Suppressor macrophage treated with lipopolysaccharide for 1 hour (primary cell): ENCODE measurements at places on chromosomes 2 and 18.
A peak's percentile ranks its signal among the peaks of the same experiment; 100 is the strongest.

GRCh38 chr2:20483194-20483895, 36.5 kb downstream of the RHOB start:
- no peak for DNase-seq

- peak; percentile 50 for DNase-seq
These were observed 38.9 kb downstream of the CTAGE1 start for GRCh38 chr18:22378672-22379282.

DNA sequence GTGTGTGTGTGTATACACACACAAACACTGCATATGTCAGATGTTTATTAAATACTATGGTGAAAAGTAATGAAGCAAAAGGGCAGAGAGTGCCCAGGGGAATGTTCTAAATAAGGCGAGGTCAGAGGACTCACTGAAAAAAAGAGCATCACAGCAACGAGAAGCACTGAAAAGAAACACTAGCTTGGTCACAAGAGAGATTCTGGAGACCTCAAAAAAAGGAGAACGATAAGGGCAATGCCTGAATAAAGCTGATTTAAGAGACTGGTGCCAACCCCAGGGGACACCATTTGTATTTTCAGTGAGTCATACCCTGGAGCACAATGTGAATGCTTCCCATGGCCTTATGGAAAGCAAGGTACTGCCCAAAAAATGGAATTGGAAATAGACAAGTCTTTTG, 14.5 kb downstream of the SLC40A1 start:
- no peak for DNase-seq

- no peak for DNase-seq
These were observed 145.9 kb upstream of the LHCGR start for GRCh38 chr2:48901416-48901815.

DNA sequence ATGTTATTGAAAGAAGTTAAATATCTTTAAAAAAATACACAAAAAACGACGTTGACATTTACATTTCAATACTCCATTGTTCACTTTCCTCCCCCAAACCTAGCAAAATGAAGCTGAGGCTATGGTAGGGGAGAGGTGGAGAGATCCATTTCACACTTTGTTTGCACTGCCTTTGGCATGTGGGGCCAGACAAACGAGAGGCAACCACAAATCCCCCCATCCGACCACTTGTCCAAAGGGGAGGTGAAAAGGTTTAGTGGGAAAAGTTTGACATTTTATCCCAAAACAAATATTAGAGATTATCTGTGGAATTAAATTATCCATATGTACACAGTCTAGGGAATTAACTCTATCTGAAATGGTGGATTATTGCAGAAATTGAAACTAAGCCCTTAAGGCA, 261.7 kb upstream of the FIGN start:
- no peak for DNase-seq

- DNase-seq, result no peak
These were observed 166.4 kb downstream of the GALNT1 start for GRCh38 chr18:35747894-35748472.

DNA sequence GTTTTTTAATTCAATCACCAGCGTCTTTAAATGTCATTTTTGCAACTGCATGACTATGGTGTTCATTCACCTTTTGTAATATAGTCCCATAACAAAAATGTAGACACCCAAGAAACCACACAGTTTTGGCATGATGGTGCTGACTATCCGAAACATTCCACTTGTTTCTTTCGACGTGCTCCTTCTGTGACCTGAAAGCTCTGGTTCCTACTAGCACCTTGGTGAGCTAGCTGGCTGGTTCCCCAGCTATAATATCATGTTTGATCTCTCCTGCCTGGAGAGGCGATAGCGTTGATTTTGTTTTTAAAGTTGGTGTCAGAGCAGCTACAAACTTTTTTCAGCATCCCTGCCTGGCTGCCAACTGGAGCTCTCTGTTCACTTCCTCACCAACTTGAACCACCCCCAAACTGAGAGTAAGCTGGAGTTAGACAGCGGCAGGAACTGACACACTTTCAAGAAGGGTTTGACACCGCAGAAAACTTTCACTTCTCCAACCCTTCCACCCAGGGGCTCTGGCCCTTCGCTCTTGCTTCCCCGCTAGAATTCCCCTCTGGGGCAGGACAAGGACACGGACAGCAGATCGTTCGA, 1.1 kb downstream of the ATAD2B start:
- DNase-seq, result peak; percentile 92

DNA sequence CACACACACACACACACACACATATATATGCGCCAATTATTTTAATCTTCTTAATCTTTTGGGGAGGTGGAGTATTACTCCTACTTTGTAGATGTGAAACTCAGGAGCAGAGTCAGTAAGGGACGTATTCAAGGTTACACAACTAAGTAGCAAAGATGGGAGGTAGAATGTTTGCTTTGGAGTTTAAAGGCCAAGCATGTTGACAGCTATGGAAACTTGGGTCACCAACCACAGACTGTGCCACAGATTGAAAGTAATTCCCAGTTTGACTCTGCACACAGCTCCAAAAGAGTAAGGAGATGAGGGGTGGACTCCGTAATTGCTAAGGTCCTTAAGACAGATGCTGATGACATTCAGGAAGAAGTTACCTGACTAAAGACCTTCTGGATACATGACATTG, 124.8 kb upstream of the ITGB6 start:
- DNase-seq, result no peak

DNA sequence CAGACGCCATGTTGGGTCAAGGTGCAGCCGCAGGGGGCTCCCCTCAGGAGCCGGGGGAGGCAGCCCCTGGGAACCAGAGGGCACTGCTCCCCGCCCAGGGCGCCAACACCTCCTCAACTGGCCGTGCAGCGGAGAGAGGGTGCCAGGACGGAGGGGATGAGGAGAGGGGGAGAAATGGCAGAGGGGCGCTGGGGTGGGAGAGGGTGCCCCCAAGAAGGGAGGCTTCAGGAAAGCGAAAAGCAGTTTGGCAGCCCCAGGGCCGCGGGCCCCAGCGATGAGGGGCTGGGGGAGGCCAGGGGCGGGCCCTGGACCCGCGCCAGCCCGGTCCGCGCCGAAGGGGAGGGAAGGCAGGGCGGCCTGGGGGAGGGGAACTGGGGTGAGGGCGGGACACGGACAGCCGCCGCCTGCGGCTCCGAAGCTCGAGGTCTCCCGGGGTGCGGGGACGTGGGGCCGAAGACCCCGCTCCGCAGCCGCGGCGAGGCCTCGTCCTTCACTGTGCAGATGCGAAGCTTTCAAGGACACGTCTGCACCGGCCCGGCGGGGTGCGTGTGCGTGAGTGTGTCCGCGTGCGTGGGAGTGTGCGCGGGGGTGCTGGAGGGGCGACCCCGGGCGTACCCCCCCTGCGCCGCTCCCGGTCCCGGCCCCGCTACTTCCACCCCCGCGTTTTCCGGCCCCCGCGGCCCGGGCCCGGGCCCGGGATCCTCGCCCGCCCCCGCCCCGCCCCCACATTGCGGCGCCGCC, 1.4 kb downstream of the DNMT3A start:
- DNase-seq, result peak; percentile 37

GRCh38 chr2:119282146-119282995, 58.7 kb downstream of the STEAP3 start:
- DNase-seq, result peak; percentile 89

DNA sequence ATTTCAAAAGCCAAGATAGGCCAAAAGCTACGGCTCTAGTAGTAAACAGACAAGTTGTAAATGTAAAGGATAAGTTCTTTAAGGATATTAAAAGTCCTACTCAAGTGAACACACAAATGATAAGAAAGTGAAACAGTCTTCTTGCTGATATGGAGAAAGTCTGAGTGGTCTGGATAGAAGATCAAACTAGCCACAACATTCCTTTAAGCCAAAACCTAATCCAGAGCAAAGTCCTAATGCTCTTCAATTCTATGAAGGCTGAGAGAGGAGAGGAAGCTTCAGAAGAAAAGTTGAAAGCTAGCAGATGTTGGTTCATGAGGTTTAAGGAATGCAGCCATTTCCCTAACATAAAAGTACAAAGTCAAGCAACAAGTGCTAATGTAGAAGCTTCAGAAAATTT, 111.7 kb upstream of the ZEB2 start:
- DNase-seq, result no peak

GRCh38 chr2:96715658-96716057, 24.2 kb downstream of the LMAN2L start:
- no peak for DNase-seq

- DNase-seq, result no peak
These were observed 11.1 kb upstream of the KIDINS220 start for GRCh38 chr2:8848328-8849100.

GRCh38 chr18:77617694-77618093, 368.0 kb downstream of the GALR1 start:
- no peak for DNase-seq

DNA sequence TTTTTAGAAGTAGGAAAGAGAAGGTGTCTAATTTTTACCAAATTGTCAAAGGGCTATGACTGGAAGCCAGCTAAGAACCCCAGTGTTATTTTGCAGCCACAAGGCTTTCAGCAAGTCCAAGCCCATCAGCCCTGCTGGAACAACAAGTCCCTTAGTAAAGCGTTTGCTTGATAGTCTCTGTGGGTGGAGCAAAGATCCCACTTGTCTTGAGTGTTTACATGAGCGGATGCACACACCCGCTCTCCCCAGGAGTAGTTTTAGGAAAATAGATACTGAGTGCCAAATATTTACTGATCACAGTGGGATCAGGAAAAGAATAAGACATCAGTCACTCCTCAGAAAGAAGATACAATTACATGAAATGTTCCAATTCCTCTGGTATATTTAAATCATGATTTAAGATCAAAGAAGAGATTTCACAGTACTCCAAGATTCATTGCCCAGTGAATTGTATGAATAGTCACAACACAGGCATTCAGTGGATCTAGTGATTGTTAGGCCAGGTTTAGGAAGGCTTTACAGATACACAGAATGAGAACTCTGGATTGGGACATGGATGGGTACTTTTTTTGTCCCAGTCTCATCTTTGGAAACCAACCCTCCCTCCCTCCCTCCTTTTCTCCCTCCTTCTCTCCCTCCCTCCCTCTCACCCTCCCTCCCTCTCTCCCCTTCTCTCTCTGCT, 514.9 kb downstream of the PTPRM start:
- DNase-seq, result no peak

DNA sequence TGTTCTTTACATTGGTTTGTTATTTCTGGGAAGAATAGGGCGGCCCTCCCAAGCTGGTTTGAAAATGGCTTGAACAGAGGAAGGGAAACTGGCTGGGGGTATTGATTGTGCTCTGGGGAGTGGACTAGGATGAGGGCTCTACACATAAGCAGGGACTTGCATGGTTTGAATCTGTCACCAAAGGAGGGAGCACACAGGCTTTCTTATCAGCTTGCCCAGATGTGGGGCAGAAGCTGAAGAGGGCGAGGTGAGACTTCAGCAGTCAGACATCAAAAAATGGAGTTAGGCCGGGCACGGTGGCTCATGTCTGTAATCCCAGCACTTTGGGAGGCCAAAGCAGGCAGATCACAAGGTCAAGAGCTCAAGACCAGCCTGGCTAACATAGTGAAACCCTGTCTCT, 7.2 kb upstream of the RAB12 start:
- DNase-seq, result no peak

DNA sequence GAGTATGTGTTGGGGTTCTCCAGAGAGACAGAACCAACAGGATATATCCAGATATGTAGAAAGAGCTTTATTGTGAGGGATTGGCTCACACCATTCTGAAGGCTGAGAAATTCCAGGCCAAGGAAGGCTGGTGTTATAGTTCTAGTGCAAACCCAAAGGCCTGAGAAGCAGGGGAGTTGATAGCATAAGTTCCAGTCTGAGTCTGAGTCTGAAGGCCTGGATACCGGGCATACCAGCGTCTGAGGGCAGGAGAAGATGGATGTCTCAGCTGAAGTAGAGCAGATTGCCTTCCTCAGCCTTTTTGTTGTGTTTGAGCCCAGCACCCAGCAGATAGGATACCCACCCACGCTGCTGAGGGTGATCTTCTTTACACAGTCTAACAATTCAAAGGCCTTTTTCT, 211.7 kb upstream of the RASGRP3 start:
- DNase-seq, result no peak

GRCh38 chr2:5991305-5991968, 299.3 kb downstream of the SOX11 start:
- no peak for DNase-seq

- no peak for DNase-seq
These were observed 479 bp downstream of the RNMT start for GRCh38 chr18:13726972-13727331.

DNA sequence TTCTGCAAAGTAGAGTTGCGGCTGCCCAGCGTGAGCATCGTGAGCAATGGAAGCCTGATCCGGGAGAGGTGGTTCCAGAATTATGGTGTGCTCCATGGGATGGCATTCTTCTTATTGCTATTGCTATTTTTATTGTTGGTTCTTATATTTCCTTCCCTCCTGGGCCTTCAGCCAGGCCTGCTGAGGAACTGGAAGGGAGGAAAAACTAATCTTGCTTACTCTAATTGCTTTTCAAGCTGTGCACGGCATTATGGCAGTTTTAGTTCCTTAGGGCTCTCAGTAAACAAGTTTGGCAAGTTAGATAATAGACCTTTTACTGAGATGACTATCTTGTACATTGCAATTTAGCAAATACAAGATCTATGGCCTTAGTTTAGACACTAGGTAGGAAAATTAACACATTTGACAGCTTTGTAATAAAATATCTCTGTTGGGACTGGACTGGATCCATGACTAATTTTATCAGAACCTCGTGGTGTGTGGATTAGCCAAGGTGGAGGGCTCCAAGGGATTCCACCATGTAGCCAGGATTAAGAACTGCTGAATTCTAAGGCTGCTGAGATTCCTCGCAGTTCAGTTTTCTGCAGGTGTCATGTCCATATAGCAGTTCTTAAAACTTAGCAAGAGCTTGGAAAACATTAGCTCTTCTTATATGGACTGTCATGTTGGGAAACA, 6.0 kb downstream of the RSAD2 start:
- no peak for DNase-seq

DNA sequence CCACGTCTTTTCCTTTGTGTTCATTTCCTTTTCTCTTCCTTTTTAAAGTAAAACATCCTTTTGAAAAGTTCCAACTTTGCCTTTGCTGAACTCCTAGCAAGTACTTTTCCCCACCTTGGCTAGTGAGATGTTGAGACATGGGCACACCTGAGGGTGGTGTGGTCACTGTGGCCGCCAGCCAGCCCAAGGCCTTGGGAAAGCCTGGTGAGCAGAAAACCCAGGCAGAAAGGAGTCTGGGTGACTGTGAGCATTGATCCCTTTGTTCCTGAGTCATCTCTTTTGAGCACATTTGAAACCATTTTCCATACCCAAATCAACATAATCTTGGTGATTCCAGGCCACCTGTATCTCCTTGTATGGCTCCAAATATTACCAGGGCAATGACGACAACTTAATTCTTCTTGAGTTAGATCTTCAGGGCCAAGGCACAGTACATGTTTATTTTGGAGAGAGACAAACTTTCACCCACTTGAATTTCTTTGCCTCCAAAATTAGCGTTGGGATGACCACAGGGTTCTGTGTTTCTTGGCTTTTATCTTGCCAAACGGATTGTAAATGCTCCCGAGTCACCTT, 14.5 kb downstream of the EPAS1 start:
- DNase-seq, result no peak

DNA sequence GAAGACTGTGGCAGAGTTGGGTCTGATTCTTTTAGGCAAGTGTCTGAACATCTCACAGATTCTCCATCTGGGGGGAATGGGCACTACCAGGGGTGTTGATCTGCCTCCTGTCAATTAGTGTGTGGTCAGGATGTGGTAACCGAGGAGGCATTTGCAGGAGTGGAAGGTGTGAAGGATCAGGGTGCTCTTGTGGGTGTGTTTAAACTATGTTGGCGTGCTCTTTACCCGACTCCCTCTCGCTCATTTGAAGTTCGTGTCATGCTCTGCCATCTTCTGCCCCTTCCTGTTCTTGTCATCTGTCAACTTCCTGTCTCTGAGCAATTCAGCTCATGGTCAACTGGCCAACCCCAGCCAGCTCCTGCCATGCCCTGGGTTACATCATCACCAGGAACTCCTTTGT, 107.9 kb downstream of the RTN4 start:
- DNase-seq, result no peak

GRCh38 chr2:27838502-27838901, 51.7 kb downstream of the RBKS start:
- no peak for DNase-seq
